T-cell (primary cell): ENCODE measurements at places on chromosomes 16 and 17.

DNA sequence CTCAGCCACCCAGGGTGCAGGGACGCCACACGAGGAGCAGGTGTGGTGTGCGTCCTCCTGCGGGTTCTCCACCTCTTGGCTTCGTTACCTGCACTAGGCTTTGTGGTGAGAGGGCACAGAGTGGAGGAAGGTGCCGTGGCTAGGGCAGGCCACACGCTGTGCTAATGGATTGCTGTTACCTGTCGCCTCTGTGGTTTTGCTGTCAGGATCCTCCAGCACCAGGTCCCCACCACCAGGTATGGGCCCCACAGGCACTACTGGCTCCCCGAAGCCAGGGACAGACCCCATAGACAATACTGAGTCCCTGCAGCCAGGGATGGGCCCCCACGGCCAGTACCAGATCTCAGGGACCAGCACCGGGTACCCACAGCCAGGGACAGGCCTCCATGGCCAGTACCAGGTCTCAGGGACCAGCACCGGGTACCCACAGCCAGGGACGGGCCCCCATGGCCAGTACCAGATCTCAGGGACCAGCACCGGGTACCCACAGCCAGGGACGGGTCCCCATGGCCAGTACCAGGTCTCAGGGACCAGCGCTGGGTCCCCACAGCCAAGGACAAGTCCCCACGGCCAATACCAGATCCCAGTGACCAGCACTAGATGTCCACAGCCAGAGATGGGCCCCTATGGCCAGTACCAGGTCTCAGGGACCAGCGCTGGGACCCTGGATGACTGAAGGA lies 315.6 kb downstream of the SEC14L1 start:
- DNase-seq: no peak

DNA sequence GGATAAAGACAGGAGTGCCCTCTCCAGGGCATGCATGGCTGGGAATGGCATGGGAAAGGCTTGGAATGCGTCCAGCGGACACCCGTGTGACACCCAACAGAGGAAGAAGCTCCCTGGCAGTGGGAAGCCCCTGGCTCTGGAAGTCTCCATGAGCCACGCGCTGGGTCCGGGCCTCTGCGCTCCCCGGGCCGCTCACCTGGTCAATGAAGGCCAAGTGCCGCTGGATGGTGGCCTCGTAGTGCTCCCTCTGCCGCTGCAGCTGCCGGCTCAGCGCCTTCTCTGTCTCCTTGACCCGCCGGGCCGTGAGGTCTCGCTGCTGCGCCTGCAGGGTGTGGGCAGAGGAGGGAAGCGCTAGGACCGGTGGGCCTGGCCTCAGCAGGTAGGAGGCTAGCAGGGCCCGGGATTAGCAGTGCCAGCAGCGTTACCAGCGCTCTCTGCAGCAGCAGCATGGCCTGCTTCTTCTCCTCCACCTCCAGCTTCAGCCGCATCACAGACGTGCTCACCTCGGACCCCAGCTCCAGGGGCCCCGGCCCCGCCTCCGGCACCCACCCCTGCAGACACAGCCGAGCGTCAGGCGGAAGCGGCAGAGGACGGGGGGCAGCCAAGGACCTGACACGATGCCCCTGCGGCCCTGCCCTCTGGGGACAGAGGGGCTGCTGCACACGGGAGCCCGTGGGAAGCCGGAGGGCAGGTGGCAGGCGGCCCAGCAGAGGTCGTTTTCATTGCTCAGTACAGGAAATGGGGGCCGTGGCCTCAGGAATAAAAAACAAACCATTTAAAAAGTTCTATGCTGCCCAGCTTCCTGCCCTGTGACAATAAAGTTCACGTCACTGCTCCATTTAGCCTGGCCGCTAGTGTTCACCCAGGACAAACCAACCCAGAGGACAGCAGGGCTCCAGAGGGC lies 26.0 kb downstream of the CEP131 start:
- DNase-seq: no peak

DNA sequence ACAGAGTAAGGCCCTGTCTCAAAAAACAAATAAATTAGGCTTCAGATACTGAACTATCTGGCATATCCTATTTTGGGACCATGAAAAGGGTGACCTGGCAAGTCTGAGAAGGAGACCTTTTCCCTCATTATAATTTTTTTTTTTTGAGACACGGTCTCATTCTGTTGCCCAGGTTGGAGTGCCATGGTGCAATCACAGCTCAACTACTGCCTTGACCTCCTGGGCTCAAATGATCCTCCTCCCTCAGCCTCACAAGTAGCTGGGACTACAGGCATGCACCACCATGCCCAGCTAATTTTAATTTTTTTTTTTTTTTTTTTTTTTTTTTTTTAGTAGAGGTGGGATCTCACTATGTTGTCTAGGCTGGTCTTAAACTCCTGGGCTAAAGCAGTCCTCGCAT lies 37.3 kb downstream of the PLCG2 start:
- DNase-seq: no peak

GRCh38 chr16:6957681-6958080 lies 375.0 kb upstream of the RBFOX1 start:
- DNase-seq: no peak

GRCh38 chr16:85610446-85611193 lies 2.5 kb upstream of the GSE1 start:
- peak; percentile 76 for DNase-seq

GRCh38 chr16:22623351-22623781 lies 112.7 kb downstream of the NPIPB5 start:
- no peak for DNase-seq

- no peak for DNase-seq
Measured at GRCh38 chr17:28937044-28937729, 14.1 kb downstream of the PHF12 start.

DNA sequence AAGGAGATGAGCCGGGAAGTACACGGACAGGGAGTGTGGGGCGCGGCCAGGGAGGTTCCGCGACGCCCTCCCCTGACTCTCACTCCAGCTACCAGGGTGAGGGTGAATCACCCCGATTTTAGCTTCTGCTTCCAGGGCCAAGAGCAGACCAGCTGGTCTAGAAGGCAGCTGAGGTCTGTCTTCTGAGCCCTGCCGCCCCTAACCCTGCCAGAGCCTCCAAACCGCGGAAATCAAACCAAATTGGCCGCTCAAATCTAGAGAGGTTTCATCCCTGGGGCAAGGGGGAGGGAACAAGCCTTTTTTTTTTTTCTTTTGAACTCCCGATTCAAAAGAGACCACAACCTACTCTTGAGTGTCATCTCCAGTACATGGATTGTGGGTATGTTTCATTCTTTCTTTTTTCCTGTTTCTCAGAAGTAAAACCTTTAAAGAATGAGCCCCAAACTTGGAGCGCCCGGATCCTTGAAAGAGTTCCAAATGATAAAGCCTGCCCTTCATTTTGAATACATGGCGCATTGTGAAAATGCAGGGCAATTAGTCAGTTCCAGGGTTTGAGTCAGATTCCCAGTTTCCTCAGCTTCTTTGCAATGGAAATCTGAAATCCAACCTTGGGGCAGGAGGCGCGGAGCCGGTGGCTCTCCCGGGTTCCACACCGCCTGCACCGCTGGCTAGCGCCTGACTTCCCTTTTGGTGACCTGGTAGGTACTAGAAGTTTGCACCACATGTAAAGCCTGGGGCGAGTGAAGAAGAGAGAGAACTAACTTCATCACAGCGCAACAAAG lies 16.5 kb upstream of the ZFHX3 start:
- DNase-seq: no peak

DNA sequence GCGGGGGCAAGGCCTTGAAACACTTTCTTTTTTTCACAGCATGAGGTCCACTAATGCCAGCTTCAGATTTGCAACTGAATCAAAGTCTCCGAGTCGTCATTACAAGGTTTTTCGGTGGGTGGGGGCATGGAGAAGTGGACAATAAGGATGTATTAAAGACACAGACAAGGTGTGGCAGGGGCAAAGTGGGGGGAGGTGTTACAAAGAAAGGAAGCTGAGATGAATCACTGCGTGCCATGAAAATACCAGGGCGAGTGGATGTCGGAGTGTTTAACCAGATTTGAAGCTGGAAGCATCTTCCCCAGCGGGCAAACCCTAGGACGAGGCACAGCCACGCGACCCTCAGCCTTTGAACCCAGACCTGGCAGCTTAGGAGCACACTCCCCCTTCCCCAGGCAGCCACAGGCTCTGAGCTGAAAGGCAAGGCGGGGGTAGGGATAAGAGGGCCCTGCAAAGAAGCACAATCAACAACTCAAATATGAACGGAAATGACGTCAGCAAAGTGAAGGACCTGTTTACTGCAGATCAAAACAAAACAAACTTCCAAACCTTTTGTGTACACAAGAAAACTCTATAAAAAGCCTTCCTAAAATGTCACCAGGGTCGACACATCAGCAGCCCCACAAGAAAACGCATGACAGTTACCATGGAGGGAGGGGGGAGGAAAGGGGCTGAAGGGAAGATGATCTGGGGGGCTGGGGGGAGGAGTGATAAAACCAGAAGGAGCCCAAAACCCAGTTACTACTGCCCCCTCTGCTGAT lies 5.6 kb upstream of the ZFHX3 start:
- no peak for DNase-seq

DNA sequence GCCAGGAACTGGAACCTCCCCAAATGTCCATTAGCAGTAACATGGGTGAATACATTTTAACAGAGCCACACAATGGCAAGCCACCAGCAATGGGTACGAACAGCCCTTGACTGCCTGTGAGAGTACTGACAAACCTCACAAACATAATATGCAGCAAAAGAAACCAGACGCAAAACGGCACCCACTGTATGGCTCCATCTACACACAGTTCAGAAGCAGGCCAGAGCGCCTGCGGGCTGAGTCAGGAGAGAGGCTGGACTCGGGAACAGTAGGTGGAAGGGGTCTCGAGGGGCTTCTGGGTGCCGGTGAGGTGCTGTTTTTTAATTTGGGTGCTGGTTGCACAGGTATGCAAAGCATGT lies 77.4 kb upstream of the TOB1 start:
- no peak for DNase-seq

DNA sequence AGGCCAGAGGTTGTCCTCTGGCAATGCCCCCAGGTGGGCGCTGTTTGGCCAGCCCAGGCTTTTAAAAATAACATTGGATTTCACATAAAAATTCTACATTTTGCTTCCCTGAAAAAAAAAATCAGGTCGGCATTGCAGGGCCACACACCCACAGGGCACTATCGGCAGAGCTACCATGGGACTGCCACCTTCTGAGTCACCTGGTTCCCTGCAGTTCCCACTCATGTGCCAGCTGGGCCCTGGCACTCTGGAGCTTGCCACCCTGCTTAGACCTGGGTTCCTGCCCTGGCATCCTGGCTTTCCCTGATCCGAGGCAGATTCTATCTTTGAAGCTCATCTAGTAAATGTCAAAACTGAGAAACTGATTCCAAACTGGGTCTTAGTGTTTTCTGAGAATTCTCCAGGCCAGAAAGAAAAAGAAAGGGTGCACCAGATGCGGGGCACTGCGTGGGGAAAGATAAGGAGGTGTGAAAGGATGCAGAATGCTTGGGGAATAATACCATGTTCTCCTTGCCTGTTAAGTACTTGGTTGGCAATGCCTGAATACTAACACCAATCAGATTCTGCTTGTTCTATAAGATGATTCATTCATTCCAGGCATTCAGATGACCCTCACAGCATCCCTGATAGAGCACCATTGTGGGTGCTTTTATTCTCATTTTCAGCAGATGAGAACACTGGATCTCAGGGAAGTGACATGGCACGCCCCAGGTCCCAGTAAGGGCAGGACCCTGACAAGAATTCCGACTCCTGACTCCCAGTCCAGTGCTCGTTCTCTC lies 51.8 kb downstream of the RAI1 start:
- DNase-seq: no peak

GRCh38 chr16:30030841-30031413 lies at the start of gene TLCD3B:
TSS of gene TLCD3B (minus strand) at chr16:30031271. CDS start at chr16:30030527, 744 bp downstream.
- no peak for DNase-seq

GRCh38 chr17:42227849-42228700 lies 33.8 kb upstream of the GHDC start:
- DNase-seq: no peak

- no peak for DNase-seq
Measured at GRCh38 chr16:50213939-50214519, 52.3 kb upstream of the ADCY7 start.

DNA sequence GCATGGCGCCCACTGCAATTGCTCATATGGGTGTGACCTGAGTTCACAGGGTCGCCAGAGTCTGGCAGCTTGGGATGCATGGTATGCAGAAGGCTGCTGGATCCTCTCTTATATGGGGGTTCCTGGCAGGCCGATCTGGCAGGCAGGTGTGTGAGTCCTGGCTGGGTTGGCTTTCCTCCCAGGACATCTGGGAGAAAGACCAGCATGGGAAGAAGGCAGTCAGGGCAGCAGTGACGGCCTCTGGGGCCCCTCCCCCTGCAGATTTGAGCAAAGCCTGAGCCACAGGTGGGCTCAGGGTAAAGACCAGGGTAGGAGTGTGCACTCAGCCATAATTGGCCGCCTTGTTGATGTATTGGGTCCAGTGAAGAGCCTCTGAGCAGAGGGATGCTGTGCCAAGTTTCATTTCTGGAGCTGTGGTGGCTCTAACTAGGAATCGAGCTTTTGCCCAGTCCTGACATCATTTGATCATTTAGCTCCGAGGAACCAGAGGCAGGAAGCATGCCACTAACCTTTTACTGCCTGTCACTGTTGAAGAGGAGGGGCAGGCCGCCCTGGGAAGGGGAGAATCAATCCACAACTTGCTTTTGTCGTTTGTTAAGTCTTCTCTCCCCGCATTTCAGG lies 174.3 kb downstream of the CCDC182 start:
- no peak for DNase-seq

DNA sequence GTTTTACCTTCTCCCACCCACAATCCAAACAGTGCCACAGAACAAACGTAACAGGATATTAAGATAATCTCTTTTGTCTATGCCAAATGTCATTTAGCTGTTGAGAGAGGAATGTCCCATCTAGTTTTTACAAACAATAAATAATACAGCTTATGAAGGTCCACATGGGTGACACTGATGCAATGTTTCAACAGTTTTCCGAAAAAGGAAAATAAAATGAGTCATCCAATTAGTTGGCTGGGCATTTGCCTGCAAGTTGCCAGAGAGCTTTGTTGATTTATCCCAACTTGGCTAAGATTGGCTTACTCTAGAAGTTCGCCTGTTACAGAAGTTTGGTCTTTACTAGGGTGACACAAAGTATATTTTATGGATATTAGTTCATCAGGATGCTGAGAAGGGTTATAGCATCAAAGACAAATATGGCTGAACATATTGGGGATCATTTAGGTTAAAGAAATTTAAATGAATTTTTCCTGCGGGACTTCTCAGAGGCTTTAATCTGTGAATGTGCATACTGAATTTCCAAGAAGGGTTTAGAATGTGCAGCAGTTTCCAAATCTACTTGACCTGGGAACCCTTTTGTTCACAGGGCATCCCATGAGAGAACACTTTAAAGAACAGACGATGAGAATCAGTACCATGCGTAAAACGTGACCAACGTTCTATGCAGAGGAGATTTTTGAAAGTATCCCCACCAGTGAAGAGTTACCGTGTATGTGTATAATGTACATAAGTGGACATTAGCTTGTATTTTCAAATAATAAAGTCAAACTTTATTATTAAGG lies 73.1 kb downstream of the CDH13 start:
- no peak for DNase-seq

DNA sequence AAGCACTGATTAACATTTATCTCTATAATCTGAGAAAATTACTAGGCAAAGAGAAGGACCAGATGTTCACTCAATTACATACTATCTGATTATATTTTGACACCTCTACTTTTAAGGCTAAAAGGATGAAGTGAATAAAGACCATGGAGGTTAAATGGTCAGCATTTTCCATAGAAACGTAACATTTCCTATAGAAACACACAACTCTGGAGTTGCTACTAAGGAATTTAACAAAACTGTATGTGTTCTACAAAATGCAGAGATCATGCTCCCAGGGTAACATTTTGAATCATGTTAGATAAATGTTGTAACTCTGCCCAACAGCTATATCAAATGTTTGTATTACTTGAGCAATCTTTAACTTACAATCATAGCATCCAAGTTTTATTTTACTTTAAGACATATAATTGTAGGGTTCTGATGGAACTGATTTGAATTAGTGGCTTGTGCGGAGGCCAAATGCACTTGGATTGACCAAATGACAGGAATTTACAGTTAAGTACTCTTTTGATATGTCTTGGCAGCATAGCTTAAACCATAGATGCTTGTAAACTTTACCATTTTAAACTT lies 97.7 kb downstream of the RPGRIP1L start:
- no peak for DNase-seq
